IPS DF 6.9 (cell line): ENCODE measurements at places on chromosomes 16 and 17.

GRCh38 chr16:55576384-55576783 lies 9.9 kb downstream of the CAPNS2 start:
- no peak for DNase-seq

GRCh38 chr17:50863221-50863843 lies 2.8 kb downstream of the TOB1 start:
- DNase-seq, result no peak

DNA sequence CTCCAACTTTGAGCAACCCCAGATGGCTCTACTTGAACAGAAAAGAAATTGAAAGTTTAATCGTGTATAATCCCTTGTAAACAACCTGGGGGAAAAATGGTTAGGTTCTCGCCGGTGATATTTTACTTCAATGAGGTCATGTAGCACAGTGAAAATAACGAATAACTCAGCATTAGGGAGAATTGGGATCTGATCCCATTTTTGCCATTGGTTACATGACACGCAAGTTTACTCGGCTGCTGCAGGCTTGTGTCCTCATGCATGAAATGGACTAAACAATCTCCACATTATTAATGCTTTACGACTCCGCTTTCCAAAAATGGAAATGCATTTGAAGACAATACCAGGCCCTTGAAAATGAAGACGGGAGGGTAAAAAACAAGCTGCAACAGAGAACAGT lies 45.5 kb upstream of the LRRC37A3 start:
- DNase-seq, result no peak

- no peak for DNase-seq
Measured at GRCh38 chr17:76673729-76674128, 30.2 kb upstream of the ST6GALNAC1 start.

- DNase-seq, result no peak
Measured at GRCh38 chr17:82938873-82939620, 99.2 kb upstream of the ZNF750 start.

- no peak for DNase-seq
Measured at GRCh38 chr16:53213542-53213941, 158.8 kb downstream of the CHD9 start.
